Skin of body (tissue), 3 donors: ENCODE measurements at places on chromosomes 16 and 17. TPM values are rescaled to one million over a fixed set of nuclear protein-coding genes. Genes with fewer than 3 reads are reported as not detected.
A peak's percentile ranks its signal among the peaks of the same experiment; 100 is the strongest.

Gene CRHR1
- total RNA-seq, result 0.39 TPM

Gene CCP110
- total RNA-seq, result 31.8 TPM

Gene TMEM101
- 25.9 TPM for total RNA-seq

Gene CRYM
- 3.2 TPM for total RNA-seq

Gene PRSS33
- not detected for total RNA-seq

GRCh38 chr16:11668623-11669379, 546 bp downstream of the SNN start:
- DNase-seq, result no peak

DNA sequence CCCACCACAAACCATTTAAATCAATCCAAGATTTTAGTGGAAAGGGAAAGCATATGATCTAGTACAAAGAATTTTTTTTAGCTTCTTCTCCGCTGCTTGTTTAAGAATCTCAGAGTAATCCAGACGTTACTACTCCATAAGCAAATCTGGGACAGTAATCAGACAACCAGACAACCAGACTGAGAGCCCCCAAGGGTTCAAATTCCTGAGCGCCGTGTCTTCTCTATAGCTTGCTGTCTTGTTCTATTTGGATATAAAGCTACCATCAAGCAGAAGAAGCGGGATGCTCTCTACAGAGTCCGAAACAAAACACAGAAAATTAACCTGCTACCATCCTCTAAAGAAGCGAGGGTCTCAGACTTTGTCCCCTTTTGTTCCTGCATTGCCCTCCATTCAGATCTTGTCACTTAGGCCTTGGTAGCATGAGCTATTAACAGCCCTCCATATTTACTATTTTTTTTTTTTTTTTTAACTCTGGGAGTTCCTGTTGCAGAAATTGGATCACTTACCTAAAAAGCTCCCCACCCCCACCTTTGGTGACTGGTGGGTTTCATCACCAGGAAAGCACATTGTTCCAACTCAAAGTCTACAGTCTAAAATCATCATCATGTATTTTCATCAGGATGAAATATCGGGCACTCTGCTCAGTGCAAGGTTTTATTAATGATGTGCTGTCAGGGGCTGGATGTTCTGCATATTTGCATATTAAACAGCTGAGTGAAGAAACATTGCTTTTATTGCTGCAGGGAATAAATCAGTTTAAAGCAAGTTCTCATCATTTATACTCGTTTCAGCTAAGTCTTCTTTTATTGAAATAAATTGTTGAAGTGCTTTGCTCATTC, 576.7 kb downstream of the WWOX start:
- DNase-seq, result peak; percentile 22

GRCh38 chr17:33567223-33567622, 274.1 kb upstream of the ASIC2 start:
- DNase-seq, result no peak

DNA sequence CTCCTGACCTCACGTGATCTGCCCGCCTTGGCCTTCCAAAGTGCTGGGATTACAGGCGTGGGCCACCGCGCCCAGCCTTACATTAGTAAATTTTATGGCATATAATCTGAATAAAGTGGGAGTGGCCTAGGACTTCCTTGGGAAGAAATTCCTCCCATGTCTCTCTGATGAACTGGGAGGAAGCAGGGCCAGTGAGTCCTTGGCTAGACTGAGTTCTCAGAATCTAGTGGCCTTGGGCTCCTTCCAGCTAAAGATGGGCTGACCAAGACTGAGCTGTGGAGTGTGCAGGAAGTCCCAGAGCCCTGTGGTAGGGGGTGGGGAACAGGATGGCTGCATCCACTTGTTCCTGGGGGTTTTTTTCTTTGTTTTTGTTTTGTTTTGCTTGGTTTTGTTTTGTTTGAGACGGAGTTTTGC, 10.0 kb upstream of the NAGLU start:
- no peak for DNase-seq

DNA sequence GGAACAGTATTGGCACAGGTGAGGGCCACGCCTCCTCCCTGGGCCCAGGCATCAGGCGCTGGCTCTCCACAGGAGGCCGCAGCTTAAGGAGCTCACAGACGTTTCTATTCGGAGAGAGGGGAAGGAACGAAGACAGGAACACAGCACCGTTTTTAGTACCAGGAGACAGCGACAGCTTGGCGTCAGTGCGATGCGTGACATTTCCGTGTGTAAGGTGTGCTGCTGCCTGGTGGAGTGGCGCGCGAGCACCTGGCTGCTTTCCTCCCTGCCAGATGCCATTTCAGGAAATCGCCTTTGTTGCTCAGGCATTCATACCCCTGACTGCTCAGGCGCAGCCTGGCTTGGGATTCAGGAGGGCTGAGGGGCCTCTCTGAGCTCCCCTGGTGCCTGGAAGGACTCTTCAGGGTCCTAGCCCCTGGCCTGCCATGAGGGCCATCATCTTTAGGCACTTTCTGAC, 367.5 kb downstream of the CPPED1 start:
- no peak for DNase-seq

DNA sequence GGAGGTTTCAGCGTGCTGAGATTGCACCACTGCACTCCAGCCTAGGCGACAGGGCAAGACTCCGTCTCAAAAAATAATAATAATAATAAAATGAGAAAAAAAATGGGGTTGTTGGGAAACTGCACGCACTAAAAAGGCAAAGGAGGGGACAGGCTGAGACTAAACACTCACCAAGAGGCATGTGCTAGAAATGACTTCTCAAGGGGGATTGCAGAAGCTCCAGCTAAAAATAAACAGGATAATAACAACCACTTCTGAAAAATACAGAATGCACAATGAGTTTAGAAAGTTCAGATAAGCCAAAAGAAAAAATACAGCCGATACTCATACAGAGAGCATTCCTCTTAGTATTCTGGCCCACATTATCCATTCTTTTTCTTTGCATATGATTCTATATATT, 15.1 kb upstream of the TIMP2 start:
- DNase-seq, result no peak

DNA sequence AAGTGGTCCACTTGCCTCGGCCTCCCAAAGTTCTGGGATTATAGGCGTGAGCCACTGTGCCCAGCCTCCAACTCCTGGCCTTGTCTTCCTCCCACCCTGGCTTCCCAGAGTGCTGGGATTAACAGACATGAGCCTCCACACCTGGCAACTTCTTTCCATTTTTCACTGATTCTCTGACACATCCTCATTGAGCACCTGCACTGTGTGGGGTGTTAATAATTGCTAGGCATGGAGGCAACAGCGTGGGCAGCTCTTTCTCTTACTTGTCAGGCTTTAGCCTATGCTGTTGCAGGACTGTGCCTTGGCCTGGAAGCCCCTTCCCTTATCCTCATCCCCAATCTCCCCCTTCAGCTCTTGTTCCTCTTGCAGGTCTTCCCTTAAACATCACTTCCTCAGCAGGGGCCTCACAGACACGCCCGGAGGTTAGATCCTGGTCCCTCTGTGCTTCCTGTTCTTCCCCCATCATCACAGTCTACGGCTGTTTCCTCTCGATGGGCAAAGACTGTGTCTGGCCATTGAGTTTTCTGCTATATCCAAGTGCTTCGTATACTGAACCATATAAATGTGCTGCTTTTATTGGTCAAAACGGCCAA, 7.9 kb downstream of the QPRT start:
- DNase-seq, result no peak

DNA sequence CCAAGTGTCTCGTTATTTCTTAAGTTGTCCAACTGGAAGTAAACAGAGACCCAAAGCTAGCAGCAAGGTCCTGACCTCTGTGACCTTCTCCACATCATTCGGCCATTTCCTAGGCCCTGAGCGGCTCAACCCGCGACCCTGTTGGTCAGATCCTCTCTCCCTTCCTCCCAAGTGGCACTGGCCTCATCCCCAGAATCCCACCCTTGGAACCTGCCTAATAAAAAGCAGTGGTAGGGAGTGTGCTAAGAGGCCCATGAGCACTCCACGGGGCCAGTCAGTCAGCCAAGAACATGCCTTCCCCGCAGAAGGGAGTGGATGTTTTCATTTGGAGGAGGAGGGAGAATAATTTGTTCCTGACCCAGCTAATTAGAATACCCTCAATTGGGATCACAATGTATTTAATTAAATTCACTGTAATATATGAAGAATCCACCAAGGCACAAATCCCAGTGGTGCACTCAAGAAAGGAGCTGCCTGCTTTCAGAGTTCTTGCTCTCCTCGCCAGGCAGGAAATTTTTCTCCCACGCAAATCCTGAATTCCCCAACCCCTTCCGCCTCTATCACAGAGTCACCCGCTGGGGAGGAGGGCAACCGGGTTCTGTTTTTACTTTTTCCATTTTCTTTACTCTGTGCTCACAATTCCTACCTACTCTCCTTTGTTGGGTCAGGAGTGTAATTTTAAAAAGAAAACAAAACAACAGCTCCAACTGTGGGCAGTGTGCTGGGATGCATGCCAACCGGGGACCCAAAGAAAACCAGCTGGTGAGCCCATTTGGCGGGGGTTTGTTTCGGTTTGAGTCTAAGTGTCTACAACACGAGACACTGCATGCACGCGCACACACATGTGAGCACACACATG, 153.4 kb downstream of the ZFHX3 start:
- DNase-seq, result peak; percentile 44

- no peak for DNase-seq
These were observed 231.8 kb downstream of the BCAS3 start for GRCh38 chr17:60909405-60909804.

DNA sequence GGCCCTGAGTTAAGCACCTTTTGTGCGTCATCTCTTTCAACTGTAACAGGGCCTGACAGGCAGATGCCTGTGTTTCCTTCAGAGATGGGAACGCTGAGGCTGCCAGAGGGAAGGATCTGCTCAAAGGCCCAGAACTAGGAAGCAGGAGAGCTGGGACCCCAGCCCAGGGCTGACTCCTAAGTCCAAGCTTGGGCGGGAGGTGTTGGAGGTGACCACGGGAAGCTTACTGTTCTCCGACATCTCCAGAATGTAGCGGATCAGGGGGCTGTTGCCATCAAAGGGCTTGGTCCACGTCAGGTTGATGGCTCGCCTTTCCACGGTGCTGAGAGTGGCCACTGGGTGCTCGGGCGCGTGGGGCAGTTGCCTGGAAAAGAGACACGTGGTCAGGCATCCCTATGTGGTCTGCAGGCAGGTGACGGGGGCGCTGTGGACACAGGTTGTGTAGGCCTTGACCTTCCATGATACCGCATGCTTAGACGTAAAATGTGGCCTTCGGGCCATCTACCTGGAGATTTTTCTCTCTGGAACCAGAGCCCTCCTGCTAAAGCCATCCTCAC, 111.4 kb upstream of the CDC42EP4 start:
- no peak for DNase-seq

- DNase-seq, result no peak
These were observed 14.8 kb upstream of the MTMR4 start for GRCh38 chr17:58529275-58529674.

GRCh38 chr17:44502598-44503146, 534 bp downstream of the GPATCH8 start:
- DNase-seq, result no peak

DNA sequence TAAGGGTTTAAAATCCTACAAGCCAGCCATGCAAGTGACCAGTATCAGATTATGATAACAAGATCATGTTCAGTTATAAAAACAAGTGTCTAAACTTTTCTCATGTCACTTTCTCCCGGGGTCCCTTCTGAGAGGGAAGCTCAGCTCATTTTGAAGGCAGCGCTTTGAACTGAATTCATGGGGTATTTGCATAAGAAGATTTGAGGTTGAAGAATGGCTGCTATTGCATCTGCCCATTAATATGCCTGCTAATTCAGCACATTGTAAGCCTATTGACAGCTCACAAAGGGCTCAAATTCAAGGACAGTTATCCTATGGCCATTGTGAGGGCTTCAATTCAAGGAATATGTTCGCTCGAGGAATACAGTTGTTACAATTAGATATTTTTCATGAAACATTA, 290.2 kb upstream of the IRX3 start:
- no peak for DNase-seq

DNA sequence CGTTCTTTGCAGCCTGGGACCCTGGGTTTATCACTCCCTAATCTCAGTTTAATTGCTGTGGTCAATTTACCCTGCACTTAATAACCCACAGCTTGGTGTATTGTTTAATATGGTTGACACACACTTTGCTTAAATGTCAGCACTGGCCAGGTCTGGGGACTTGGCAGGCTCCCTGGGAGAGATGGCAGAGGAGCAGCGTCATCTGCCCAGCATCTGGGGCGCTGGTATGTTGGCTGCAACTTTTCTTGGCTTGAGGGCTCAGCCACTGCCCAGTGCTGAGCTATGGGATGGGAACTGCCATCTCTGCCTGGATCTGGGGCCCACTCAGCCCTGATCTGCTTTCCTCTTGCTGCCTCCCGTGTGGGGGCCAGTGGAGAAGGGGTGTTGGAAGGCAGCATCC, 115.7 kb upstream of the IRX3 start:
- no peak for DNase-seq

DNA sequence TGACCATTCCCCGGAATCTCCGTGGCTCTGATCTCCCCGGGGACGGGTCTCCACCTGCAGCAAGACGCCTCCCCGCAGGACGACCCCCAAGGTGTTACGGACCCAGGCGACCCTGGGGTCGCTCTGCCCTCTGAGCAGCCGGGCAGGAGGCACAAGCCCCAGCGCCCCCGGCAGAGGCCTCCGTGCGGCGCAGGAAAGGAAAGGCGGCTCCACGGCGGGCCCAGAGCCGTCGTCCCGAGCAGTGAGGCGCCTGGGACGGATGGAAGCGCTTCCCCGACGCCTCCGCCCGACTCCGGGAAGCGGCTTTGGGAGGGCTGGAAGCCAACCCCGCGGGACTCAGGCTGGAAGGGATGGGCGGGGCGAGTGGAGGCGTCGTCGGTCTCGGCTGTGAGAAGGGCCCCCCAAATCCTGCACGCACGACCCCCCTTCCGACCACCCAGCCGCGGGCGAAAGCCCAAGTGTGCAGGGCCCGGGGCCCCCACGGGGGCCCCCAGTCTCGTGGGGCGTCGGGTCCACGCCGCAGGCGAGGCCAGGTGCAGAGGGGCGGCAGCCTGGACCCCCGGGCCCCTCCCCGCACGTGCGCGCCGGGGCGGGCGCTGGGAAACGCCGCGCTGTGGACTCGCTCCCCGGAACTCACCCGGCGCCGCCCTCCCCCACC, 32.7 kb upstream of the RPH3AL start:
- no peak for DNase-seq

- no peak for DNase-seq
These were observed 2.3 kb downstream of the CTDNEP1 start for GRCh38 chr17:7249214-7249613.

- DNase-seq, result no peak
These were observed 51.1 kb upstream of the CRHR1 start for GRCh38 chr17:45732926-45733505.

GRCh38 chr16:85373741-85374570, 239.2 kb upstream of the GSE1 start:
- no peak for DNase-seq

GRCh38 chr17:63573634-63574033, 23.4 kb downstream of the DCAF7 start:
- DNase-seq, result no peak

DNA sequence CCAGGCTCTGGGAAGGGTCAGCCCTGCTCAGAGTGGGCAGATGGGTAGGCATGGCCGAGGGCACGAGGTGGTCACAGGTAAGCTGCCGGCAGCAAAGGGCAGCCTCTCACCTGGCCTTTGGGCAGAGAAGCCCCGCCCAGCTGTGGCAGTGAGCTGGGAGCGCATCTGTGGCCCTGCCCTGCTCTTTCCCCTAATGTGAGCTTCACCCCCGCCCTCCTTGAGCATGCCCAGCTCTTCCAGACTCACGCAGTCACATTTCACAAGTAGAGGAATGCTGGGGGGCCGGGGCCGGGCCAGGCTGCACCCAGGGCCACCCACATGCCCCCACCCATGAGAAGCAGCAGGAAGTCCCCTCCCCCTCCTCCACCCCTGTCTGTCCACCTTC, 40.7 kb upstream of the SLC38A10 start:
- no peak for DNase-seq

GRCh38 chr17:18356624-18357023, 6.7 kb downstream of the SHMT1 start:
- DNase-seq, result peak; percentile 11
